ENCODE measurements at places on chromosomes 11 and 22.

DNA sequence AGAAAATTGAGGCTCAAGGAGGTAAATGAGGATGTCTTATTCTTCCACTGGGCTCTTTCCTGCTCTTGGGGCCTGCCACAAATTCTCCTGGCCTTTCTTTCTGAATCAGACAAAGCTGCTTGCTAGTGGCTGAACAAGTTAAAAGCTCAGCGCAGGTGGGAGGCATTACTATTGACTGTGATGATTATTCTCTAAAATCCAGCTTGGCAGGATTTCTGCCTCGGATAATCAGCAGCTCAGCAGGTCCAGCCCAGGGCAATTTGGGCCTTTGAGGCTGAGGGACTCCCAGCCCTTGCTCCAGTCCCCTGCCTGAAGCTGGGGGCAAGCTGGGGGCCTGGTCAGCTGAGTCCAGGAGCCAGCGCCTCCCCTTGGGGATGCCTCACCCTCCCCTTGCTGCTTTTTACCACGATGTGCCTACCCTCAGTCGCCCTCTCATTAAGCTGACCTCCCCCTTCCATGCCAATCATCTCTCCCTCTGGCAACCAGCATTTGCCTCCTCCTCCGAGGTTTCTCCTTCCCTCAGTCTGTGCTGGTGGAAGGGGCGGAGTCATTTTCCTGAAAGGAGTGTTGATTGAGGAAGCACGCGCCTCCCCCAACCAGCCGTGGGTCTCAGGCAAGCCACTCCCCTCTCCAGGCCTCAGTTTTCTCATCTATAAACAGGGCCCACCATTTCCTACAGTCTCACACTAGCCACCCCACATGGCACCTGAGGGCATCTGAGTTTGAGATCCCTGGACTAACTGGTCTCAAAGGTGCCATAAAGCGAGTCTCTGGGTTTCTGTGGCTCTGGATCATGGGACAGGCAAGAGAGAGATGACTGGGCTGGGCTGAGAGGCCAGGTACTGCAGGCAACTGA, 60.6 kb upstream of the PRDM11 start:
- no peak for DNase-seq

- no peak for DNase-seq
Measured at GRCh38 chr11:134596404-134596803, 184.4 kb upstream of the B3GAT1 start.

GRCh38 chr11:134313821-134314607, 17.8 kb upstream of the GLB1L2 start:
- DNase-seq, result no peak

GRCh38 chr11:33669598-33670249, 30.9 kb downstream of the C11orf91 start:
- DNase-seq, result no peak

DNA sequence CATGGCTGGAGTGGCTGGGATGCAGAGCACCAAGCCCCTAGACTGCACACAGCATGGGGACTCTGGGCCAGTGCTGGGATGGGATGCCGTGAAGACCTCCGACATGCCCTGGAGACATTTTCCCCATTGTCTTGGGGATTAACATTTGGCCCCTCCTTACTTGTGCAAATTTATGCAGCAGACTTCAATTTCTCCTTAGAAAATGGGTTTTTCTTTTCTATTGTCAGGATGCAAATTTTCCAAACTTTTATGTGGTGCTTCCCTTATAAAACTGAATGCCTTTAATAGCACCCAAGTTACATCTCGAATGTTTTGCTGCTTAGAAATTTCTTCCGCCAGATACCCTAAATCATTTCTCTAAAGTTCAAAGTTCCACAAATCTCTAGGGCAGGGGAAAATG, 29.2 kb downstream of the RSF1 start:
- no peak for DNase-seq

GRCh38 chr11:17353821-17354600, 2.4 kb downstream of the NCR3LG1 start:
- peak; percentile 34 for DNase-seq

DNA sequence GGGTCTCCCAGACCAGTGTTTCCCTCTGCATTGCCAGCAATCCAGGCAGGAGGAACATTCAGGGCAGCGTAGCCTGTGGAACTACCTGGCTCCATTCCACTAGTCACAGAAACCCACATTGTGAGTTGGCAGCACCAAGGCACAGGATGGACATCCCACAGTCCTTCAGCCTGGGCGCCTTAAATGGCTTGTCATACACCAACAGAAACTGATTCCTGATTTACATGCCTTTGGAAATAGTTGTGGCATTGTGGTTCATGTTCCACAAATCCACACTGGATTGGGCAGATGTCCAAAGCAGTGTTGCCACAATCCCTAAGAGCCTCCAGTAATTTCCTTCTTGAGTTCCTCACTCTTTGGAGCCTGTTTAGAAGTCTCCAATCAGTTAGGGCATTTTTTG, 225.6 kb downstream of the BLID start:
- no peak for DNase-seq

GRCh38 chr11:66243782-66244535, 24.5 kb upstream of the RAB1B start:
- no peak for DNase-seq

DNA sequence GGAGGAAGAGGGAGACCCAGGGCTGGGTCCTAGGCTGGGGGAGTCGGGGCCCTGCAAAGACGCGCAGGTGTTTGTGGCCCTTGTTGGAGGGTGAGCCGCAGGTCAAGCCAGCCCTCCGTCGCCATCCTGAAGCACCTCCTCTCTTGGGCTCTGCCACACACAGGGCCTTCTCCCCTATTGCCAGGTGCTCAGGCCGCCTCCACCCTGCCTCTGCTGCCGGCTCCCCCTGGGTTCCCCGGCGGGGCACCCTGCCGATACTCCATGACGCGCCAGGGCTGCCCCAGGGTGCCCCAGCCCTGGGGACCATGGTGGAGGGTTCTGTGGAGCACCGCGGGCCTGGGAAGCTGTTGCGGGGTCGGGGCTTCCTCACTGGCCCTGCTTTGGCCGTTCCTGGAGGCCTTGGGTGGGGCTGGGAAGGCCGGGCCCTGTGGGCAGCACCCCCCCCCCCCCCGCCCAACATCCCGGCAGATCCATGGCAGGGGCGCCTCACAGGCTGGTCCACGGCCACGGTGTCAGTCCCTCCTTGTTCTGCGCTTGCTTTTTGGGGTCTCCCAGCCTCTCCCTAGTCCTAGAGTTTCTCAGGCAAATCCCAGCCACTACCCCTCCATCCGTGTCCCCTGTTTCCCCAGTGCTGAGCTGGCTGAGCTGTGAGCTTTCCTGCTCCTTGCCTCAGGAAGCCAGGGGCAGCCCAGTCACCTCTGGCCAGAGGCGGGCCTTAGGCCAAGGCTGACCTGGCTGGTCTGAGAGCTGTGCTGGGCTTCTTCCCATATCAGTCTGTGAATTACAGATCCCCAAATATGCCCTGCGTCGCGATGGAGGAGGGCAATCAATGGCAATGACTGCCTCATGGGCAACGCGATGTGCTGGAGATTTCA, 2.3 kb upstream of the ADORA2A start:
- DNase-seq, result no peak

DNA sequence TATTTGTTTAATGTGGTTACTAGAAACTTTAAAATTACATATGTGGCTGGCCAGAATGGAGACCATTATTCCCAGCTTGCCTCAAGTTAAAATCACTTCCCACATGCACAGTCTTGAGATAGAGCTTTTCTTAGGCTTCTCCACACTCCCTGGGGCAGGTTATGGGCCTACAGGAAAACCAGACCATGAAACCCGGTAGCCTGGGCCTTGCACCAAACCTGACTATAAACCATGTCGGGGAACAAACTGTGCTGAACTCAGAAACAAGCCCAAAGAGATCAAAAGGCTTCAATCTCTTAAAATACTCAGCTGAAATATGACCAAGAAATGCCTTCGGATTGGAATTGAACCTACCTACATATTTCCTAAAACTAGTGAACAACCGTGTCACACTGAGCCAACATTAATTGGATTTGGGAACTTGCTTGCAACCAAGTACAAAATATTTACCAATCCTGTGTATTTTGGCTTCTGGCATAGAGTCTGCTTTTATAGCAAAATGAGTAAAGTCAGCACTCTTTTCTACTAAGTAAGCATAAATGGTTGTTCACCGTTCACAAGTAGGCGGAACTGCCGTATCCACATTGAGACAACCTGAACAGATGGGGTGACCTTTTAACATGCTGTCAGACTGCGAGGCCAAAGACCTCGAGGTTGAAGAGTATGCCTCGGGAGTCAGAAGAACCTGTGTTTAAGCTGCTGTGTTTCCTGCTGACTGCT, 199.5 kb downstream of the FAM76B start:
- DNase-seq, result no peak

Data from NCI-H446 (cell line).